Left kidney (tissue), 8 donors: ENCODE measurements at places on chromosomes 13 and 19. TPM values are rescaled to one million over a fixed set of nuclear protein-coding genes. Genes with fewer than 3 reads are reported as not detected.

GRCh38 chr13:30616927-30617314, 799 bp upstream of the USPL1 start:
- DNase-seq: peak; percentile 91

DNA sequence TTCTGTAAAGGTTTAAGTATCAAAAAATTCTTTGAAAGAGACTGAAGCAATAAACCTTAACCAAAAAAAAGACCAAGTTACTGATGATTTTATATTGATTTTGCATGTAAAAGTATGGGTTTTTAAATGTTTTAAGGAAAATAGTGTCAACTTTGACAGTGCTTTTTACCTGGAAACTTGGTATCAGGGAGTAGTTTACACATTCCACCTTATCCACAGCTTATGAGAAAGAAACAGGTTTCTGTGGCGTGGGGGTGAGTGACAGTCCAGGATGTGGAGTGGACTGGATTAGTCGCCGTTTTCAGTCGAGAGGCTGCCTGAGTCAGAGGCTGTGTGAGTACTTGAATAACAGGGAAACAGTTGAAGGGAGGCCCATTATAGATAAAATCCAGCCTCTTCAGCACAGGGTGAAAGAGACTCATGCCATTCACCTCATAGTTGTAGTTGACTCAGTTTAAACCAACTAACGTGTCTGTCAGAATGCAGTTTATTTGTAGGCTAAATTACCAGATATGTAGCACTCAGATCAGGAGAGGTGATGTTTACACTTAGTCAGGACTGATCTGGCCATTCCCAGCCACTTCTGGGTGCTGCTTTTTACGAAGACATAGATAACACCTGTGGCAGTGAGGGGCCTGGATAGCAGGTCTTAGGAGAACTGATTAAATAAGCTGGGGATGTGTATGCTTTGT, 595 bp upstream of the GPR183 start:
- DNase-seq: no peak

DNA sequence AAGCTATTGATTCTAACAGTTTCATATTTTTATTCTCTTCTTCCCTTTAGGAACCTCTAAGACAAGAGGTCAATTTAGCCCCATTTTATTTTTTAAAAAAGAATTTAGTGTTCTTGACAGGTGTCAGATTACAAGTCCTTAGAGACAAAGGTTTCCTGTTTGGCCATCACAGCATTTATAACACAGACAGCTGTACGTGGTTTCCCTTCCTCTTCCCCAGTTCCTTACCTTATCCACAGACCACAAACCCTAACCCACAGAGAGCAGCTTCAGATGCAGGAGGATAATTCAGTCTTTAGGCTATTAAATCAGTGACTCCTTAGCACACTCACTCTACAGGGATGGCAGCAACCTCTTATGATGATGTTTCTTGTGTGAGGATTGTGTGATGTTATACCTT, 1210.1 kb downstream of the DIAPH3 start:
- no peak for DNase-seq

DNA sequence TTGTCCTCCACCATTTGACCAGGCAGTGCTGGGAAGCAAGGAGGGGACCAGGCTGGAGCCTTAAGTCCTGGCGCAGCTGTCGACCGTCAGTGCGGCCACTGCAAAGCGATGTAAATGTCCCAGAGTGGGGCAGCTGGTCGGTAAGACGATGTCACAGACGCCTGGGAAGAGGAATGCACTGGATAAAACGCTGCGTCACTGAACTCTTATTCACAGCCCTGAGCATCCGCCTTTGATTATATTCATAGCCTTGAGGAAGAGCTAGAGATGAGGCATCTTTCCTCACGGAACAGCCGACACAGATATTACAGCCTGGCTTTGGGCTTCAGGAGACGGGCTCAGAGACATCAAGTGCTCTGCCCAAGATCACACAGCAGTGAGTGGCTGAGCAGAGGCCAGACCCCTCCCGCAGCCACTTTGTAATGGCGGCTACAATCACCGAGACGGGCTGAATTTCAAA, 17.6 kb upstream of the TUBGCP3 start:
- no peak for DNase-seq

GRCh38 chr13:35225582-35225981, 250.9 kb downstream of the MAB21L1 start:
- DNase-seq: no peak

- DNase-seq: no peak
Observed at GRCh38 chr13:35889560-35889959, 241.6 kb downstream of the DCLK1 start.

- DNase-seq: no peak
Observed at GRCh38 chr19:40933025-40933424, 51.0 kb upstream of the CYP2A7 start.

DNA sequence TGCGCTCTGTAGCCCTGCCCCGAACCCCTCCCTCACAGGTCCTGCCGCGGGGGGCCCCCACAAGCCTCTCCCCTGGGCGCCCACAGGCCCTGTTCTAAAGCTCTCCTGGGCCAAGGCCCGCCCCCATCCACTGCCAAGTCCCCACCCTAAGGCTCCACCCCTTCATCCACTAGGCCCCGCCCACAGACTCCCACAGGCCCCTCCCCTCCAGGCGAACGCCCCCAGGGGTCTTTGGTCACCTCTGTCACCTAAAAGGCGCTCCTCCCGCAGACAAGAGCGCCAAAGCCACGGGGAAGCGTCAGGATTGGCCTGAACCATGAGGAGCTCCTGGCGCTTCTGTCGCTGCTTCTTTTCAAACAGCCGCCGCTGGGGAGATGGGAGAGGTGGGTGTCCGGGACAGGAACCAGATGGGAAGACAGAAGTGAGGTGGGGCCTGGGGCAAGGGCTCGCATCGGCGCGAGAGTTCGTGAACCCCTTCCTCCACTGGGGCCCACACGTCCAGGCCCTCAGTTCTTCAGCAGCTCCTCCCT, 2.3 kb downstream of the TULP2 start:
- no peak for DNase-seq

- no peak for DNase-seq
Observed at GRCh38 chr19:36097036-36097435, 13.9 kb upstream of the OVOL3 start.

ZNF614 gene
- polyA plus RNA-seq: 20.0 TPM

DNA sequence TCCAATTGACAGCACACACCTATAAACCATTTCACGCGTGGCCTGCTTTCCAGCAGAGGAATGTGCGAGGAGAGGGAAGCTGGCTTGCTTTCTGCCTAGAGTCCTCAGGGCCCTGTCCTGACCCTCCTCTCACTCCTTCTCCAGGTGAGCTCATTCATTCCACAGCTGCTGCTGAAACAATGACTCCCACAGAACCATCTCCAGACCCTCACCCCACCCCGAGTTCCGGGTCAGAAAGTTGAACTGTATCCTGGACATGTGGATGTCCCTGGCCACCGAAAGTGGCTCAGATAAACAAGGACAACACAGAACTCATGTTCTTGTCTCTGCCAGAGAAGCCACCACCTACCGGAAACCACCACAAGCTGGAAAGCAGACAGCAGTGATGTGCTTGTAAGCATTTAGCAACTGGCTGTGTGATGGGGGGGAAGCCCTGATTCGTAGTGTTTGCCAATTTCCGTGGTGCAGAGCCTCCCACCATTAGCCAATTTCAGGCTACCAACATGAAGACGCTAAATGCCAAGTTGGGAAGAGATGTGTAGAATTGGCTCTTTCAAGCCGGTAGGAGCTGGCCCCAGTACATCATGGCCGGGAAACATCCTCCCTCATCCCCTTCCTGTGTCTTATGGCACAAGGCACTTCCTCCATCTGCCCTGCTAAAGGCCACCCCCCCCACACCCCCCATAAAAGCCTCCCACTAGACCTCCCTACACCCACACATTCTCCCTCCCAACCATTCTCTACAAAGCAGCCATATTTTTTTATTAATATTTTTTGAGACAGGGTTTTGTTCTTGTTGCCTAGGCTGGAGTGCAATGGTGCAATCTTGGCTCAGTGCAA, 5.0 kb downstream of the SYCE2 start:
- DNase-seq: no peak

DNA sequence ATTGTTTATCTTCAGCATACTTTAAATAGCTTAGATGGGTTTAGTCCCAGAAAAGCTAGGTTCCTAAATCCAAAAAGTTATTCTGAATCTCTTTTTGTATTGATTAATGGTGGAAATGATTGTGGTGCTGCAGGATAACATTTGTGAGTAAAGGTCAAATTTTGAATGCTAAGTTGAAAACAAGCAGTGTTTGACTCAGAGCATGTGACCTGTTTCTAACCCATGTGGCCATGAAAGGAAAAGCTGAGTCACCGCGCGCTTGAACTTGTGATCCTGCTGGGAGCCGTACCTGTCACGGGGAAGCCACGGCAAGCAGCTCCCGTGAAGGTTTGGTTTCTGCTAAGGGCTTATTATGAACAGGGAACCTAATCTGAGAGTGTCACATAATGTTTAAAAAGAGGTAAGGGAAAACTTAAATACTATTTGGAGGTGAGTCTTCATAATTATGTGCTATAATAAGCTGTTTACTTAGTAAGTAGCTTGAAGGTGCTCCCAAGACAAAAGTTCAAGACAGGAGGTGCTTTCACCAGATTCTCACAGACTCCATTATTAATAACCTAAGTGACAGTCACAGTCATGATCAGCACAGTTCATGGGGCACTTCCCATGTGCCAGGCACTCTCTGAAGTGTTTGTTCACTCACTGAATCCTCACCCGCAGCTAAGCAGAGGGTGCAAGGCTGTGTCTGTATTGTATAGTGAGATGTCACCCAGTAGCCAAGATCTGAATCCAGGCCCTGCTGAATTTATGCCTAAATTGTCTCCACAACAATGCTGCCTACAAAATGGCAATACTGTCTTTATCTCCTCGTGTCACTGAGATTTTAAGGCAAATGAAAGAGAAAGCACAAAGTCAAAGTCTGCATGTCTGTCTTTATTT, 286.5 kb downstream of the MYO16 start:
- DNase-seq: no peak

ZNF709 gene
- 11.0 TPM for polyA plus RNA-seq

DNA sequence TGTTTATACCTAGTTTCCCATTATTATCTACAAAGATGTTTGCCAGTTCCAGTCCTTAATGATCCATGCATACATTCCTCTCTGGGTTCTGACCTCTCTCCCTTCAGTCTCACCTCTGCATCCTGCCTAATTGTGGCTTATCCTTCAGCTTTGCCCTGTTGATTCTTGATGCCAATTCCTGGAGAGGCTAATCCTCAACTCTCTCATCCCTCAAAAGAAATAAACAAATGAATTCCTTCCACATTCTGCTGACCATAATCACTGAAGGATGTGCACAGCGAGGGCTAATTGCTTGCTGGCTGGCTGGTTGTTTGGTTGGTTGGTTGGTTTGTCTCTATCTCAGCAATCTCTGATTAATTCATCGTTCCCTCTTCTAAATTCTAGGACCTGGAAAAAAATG, 113.8 kb downstream of the IRS2 start:
- DNase-seq: no peak

ZNF816 gene
- 18.3 TPM for polyA plus RNA-seq

DNA sequence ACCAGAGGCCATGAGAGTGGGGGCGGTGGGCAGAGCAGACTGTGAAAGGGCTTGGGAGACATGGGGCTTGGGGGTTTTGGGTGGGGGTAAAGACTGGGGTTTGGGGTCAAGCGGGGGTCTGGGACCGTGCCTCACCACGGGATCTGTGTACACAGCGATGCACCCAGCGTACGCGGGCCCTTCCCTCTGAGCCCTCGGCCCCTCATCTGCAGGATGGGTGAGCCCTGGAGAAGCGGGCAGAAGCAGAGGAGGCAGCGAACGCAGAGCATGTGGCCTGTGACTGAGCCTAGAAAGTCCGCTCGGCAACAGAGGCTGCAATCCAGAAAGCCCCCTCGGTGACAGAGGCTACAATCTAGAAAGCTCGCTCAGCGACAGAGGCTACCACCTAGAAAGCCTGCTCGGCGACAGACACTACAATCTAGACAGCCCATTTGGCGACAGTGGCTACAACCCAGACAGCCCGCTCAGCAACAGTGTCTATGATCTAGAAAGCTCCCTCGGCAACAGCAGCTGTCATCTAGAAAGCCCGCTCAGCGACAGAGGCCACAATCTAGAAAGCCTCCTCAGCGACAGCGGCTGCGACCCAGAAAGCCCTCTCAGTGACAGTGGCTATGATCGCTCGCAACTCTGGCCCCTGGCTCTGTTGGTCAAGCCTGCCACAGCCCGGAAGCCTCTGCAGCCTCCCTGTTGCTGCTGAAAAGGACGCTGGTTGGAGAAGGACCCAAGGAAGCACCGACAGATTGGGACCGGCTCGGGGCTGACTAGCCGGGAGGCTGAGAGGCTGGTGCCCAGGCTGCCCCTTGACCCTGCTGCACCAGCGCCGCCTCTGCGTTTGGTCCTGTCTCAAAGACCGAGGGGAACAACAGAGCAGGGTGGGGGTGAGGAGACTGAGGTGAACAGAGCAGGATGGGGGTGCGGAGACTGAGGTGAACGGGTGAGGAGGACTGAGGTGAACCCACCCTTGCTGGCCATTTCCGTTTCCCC, 68.6 kb downstream of the SPACA7 start:
- no peak for DNase-seq

DNA sequence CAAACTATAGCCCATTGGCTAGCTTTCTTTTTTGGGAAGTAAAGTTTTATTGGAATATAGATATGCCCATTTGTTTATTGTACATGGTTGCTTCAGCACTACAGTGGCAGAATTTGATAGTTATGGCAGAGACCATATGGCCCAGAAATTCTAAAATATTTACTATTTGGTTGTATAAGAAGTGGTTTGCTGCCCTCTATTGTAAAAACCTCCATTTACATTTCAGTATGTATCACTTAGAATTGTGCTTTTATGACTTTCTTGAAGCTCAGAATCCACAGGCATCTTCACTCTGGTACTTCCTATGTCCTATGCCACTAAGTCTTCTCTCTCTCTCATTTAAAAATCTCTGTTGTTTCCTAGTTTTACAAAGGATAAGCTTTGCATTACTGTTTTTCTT, 37.7 kb downstream of the DLEU7 start:
- DNase-seq: no peak

DNA sequence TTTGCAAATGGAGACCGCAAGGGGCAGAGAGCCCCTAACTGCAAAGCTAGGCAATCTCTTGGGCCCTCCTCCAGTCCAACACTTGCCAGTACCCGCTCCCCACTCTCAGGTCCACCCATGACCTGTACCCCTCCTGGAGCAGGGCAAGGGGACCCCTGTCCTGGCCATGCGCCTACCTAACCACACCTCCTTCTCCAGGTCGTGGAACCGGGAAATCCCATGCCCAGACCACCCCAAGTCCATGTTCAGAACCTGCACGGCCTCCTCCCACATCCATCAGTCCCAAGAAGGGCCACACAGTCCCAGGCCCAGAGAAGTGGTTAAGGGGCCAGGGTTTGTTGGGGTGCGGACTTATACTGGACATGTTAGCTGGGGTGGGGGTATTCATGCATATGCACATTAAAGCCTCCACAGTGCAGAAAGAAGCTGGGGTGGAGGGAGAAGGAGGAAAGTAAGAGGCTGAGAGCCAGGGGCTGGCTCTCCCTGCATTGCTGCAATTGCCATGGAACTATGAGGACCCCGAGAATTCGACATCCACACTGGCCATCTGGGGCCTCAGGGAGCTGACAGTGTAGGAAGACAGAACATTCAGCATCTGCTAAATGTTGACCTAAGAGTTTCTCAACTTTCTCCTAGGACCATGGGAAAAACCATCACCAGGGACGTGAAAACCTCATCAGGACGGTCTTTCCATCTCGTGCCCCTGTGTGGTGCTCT, 39.0 kb downstream of the HSPH1 start:
- DNase-seq: no peak
